ENCODE measurements at places on chromosomes 16 and 17. TPM values are rescaled to one million over a fixed set of nuclear protein-coding genes. Genes with fewer than 3 reads are reported as not detected.

SDR42E1 gene
- 9.9 TPM for total RNA-seq

MRPS7 gene
- 35.4 TPM for total RNA-seq

TANC2 gene
- 23.3 TPM for total RNA-seq

NEK8 gene
- 3.9 TPM for total RNA-seq

TBC1D3C gene
- total RNA-seq, result 0.32 TPM

CES5A gene
- total RNA-seq, result not detected
